ENCODE measurements at places on chromosomes 2 and 18. TPM values are rescaled to one million over a fixed set of nuclear protein-coding genes. Genes with fewer than 3 reads are reported as not detected.

The DCDC2C gene
- total RNA-seq: 0.14 TPM

The TUBB6 gene
- total RNA-seq: 57.2 TPM

The ZNF236 gene
- 20.8 TPM for total RNA-seq

The IHH gene
- 12.8 TPM for total RNA-seq

The DSC2 gene
- total RNA-seq: 12.6 TPM

The CAPN14 gene
- 0.14 TPM for total RNA-seq

The TDRD15 gene
- total RNA-seq: not detected

The CYRIA gene
- 7.0 TPM for total RNA-seq

The CD8A gene
- 11.3 TPM for total RNA-seq

The NTSR2 gene
- total RNA-seq: not detected

The IL36B gene
- not detected for total RNA-seq

The KCNG2 gene
- not detected for total RNA-seq

The MAP3K19 gene
- not detected for total RNA-seq

The SPDYA gene
- total RNA-seq: 0.89 TPM

The SLC4A5 gene
- total RNA-seq: 4.7 TPM

The CROCC2 gene
- 0.09 TPM for total RNA-seq

The OXER1 gene
- total RNA-seq: 3.7 TPM
